Stimulated activated CD4-positive, alpha-beta T cell treated with anti-CD3 and anti-CD28 coated beads, TNF-alpha, amount 100 ng/mL, for 24 hours (primary cell): ENCODE measurements at places on chromosomes 6 and 20.

- no peak for DNase-seq
Measured at GRCh38 chr20:10332656-10333415, 101.2 kb downstream of the MKKS start.

DNA sequence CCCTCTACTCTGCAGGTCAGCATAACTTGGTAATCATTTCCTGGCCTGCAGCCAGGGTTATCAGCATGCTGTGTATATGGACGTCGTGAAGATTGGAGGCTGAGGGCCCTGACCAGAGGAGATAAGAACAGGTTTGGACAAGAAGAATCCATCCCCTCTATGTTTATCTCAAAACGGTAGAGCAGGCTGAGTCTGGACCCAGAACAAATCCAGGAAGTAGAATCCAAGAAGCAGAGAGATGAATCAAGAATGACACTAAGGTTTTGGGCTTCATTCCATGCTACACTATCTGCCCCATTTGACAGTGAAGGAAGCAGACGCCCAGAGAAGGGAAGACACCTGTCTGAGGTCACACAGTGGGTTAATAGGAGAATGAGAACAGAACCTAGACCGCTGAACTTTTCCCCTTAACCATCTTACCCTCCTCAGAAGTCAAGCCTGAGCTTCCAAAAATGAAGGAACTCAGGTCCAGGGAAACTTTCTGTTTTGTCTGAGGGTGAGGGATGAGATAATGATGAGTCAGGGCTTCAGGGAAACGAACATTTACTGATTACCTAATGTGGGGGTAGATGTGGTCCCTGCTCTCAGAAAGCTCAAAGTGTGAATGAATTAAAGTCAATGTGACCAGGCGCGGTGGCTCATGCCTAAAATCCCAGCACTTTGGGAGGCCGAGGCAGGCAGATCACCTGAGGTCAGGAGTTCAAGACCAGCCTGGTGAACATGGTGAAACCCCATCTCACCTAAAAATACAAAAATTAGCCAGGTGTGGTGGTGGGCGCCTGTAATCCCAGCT, 9.4 kb upstream of the COMMD7 start:
- DNase-seq, result no peak

DNA sequence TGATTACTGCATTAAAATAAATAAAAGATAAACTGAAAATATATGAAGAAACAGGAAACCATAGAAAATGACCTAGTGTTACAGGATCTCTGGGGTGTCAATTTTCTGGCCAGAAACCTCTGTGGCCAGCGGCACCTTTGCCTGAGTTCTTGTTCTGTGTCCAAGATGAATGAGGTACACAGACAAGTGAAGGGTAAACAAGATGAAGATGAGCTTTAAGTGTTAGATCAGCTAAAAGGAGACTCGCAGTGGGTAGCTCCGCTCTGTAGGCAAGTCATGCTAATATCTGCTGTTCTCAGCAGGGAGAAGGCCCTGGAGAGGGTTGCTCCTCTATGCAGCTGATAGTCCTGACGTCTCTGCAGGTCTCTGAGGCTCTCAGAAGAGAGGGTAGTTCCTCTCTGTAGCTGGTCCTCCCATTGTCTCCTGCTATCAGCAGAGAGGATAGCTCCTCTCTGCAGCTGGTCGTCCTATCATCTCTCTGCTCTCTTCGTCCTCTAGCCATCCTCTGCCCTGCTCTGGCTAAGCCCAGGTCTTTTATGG, 35.9 kb upstream of the TBC1D22B start:
- no peak for DNase-seq

DNA sequence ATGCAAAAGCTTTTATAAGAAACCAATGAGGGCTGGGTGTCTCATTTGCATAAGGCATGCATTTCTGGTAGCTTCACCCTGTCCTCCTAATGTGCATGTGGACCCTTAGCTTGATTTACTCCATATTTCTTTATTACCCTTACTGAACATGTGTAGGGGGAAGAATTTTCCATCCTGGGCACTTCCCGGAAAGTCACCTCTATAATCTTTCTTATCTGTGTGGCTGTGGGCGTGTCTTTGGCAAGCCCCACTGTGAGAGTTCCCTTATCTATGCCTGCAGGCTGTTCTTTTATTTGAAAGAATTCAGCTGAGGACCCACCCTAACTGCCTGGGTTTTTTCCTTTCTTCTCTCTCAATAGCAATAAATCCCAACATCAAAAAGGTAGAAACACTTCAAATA, 627.8 kb downstream of the DOK5 start:
- DNase-seq, result no peak

DNA sequence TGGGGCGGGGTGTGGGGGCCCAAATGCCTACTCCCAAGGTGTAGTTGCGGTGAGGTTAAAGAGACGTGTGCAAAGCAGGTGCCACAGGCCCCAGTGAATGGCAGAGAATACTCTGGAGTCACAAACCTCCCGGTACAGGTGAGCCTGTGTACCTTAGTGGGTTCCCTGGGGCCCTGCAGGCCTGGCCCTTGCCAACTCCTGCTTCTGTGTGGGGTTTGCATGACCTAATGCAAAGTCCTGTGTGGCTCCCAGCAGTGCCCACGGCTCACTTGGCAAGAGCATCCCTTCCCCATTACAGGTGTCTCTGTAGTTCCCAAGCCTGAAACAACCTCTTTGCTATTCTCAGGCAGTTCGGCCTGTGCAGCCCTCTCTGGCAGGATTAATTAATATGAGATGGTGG, 17.5 kb downstream of the SPDEF start:
- no peak for DNase-seq

- no peak for DNase-seq
Measured at GRCh38 chr20:19743640-19743995, 14.4 kb upstream of the RIN2 start.

DNA sequence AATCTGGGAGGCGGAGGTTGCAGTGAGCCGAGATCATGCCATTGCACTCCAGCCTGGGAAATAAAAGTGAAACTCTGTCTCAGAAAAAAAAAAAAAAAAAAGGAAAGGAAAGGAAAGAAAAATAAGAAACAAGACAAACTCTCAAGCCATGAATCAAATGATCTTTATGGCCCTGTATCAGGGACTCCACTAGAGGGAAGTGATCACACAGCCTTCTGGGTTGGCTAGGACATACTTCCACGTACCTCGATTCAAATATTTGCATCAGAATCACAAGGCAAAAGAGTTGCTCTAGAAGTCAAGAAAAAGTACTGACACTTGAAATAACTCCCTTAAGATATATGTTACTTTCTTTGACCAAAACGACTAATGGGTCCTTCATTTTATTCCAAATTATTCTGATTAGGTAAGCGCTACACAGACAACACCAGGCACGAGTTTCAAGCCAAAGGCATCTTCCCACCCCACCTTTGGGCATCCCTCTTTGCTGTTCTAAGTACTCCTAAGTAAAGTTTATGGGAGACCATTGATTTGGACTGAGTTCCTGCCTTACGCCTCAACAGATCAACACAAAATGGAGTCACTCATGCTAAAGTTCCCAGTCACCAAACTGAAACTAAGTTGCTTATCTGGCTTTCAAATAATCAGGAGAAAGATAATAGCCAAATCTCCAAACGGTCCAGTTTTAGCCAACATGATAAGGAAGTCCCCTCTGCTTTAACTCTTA, 77.5 kb upstream of the NT5E start:
- DNase-seq, result no peak

DNA sequence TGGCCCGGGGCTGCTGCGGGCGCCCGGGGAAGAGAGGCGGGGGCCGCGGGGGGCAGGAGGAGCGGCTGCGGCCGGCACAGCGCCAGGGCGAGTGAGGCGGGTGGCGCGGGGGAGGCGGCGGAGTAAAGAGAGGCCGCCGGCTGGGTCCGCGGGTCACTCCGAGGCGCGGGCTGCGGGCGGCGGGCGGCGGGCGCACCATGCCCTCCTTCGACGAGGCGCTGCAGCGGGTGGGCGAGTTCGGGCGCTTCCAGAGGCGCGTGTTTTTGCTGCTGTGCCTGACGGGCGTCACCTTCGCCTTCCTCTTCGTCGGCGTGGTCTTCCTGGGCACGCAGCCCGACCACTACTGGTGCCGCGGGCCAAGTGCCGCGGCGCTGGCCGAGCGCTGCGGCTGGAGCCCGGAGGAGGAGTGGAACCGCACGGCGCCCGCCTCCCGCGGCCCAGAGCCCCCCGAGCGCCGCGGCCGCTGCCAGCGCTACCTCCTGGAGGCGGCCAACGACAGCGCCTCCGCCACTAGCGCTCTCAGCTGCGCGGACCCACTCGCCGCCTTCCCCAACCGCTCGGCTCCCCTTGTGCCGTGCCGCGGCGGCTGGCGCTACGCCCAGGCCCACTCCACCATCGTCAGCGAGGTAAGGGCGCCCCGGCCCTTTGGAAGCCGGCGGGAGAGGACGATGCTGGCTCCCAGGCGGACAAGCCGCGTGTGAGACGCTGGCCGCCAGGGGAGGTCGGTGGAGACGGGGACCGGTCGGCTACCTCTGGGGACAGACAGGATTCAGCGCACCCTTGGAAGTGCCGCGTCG, at the start of gene SLC22A3:
TSS of gene SLC22A3 (plus strand) at position 156 of the 797 bp plus-strand sequence. CDS start at position 198, 42 bp downstream.
- no peak for DNase-seq

GRCh38 chr20:760751-761417, 7.4 kb downstream of the SLC52A3 start:
- DNase-seq, result peak; percentile 11

- no peak for DNase-seq
Measured at GRCh38 chr20:9203081-9203447, 134.2 kb downstream of the PLCB4 start.

- no peak for DNase-seq
Measured at GRCh38 chr20:44725837-44726236, 10.7 kb downstream of the CCN5 start.

GRCh38 chr6:128111096-128111495, 210.2 kb upstream of the THEMIS start:
- DNase-seq, result no peak

DNA sequence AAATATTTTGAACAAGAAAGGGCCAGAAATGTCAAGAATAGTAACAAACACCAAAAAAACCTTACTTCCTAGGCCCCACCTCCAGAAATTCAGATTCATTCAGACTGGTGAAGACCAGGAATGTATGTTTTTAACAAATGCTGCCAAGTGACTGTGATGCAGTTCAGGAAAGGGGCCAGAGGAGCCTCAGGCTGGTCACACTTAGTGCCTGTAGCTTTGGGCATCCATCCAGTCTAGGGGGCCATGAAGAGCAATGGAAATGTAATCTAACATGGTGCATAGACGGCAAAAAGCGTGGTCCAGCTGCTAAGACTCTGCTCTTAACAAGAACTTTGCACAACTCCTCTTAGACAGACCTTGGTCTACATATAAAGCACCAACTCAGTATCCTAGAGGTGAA, 7.1 kb downstream of the GJA1 start:
- DNase-seq, result no peak

DNA sequence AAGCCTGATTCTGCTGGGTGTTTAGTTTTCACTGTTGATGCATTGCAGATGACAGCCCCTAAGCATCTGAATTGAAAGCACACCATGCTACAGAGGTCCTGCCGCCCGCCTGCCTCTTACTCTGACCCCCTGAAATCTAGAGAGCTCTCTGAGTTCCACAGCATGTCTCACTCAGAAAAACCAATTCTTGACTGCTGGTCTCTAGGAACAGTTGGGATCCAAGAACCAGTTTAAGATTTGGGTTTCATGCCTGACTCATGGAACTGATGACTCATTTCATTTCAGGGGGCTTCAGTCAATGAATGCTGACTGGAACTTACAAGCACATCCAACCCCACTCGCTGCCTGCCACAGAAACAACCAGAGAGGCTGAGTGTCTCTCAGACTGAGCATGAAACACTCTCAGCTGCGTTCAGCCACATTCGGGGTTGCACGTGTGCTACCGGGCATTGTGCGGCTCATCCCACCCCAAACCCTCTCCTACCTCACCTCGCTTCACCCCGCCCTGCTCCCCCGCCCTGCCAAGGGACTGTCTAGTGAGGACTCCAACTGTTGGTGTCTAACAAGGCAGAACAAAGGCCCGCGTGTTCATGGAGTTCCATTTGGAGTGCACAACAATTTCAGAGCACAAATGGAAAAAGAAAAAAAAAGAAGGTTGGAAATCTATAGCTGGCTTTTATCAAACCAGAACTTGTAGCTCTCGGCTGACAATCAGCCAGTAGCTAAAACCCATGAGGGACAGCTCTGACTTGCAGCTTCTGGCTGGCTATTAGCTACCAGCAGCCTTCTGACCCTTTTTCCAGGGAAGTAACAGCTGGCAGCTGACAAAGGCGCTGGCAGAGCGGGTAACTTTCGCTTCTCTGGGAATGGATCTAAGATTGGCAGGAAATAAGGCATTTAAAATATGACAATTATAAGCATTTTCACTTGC, 20.0 kb upstream of the TRAF3IP2 start:
- no peak for DNase-seq

GRCh38 chr20:10721137-10721896, 47.5 kb upstream of the JAG1 start:
- no peak for DNase-seq

- no peak for DNase-seq
Measured at GRCh38 chr6:116047173-116047933, 13.3 kb downstream of the FRK start.

DNA sequence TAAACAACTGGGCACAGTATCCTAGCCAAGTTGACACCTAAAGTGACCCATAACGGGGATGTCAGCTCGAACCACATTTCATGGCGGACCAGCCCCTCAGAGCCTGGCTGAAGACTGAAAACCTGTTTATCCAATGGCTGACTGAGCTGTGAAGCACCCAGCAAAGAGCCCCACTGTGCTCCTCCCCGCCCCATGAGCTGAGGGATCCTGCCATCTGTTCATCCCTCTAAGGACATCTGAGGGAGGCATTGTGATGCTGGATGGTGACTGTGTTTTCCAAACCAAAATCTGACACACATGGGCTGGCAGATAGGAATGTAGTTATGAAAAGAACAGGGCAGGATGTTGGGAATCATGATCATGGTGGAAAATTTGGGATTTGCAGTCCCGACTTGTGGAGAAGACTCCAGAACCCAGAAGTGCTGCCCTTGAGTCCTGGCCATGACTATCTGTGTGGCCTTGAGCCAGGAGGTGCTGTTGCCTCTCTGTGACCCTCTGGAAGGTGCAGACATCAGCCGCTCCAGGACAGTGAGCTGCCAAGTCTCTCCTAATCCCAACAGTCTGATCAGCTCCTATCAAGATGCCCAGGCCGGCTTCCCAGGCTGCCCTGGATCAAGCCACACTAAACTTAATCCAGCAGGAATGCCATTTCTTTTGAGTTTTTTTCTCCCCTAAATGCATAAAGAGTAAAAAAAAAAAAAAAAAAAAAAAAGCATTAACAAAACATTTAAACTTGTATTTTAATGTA, 5.7 kb downstream of the EDN3 start:
- no peak for DNase-seq

GRCh38 chr20:15163632-15164031, 826.2 kb upstream of the FLRT3 start:
- no peak for DNase-seq

GRCh38 chr6:47690214-47690613, 8.2 kb upstream of the ADGRF4 start:
- DNase-seq, result no peak

GRCh38 chr6:57135885-57136284, 36.2 kb upstream of the BAG2 start:
- DNase-seq, result no peak

DNA sequence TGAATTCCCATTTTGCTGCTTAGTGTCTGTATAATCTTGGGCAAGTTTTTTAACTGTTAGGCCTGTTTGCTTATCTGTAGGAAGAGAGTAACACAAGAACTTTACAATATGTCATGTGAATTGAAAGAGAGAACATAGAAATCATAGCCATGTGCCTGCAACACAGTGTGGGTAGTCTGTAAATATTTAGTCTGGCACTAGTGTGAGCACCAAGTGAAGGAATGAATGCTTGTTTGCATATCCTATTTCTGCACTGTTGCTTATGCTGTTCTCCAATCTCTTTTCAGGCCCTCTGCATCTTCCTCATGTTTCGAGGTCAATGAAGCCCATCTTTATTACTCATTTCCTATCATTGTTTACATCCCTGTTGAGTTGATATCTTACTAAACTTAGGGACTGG, 49.2 kb downstream of the CBFA2T2 start:
- DNase-seq, result no peak

- DNase-seq, result no peak
Measured at GRCh38 chr6:105459049-105459448, 56.2 kb upstream of the PREP start.
